ENCODE measurements at places on chromosomes 1 and 21.

GRCh38 chr1:198771563-198772153 lies 132.8 kb downstream of the PTPRC start:
- DNase-seq: no peak

- DNase-seq: no peak
These were observed 63.3 kb downstream of the ASH1L start for GRCh38 chr1:155499263-155499662.

GRCh38 chr1:232982238-232982944 lies 32.0 kb downstream of the NTPCR start:
- no peak for DNase-seq

DNA sequence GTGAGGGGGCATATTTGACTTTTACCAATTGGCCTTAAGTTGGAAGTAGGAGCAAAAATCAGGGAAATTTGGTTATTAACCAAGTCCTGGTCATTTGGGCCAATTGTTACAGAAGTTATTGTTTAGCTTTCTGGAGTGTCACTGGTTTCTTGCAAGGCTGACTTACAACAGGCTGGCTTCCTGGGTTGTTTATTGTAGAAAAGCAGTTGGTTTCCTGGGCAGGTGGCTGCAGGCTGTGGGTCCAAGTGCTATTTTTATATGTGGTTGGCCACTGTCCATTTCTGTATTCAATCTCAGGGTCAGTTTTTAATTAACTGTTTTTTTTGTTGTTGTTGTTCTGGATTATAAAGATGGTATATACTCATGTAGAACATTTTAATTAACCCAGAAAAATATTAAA lies 174.1 kb downstream of the KCNJ6 start:
- no peak for DNase-seq

GRCh38 chr1:112397841-112398240 lies 1.8 kb downstream of the CTTNBP2NL start:
- no peak for DNase-seq
